ENCODE measurements at places on chromosomes 1 and 21.

- DNase-seq = no peak
Measured at GRCh38 chr1:185008838-185009237, 34.5 kb upstream of the NIBAN1 start.

DNA sequence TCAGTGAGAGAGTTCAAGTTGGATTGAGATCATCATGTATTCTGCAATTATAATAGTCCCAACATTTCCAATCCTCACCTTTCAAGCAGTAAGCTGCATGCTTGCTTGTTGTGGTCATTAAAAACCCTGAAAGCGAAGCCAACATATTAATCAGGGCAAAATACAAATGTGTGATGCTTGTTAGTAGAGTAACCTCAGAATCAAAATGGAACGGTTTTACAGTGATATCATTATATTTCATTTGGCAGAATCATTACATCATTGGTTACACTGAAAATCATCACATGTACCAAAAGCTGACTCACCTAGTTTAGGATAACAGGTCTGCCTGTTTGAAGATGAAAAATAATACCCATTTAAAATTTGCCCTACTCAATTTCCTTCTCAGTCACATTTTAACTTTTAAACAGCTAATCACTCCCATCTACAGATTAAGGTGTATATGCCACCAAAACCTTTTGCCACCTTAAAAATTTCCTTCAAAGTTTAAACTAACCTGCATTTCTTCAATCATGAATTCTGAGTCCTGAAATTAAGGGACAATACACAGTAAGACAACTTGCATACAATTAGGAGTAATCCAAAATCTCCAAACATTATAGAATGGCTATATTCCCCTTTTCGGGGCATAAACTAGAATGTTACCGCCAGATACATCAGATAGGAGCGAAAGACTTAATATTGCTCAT lies 3.5 kb downstream of the GAS5 start:
- DNase-seq = no peak

DNA sequence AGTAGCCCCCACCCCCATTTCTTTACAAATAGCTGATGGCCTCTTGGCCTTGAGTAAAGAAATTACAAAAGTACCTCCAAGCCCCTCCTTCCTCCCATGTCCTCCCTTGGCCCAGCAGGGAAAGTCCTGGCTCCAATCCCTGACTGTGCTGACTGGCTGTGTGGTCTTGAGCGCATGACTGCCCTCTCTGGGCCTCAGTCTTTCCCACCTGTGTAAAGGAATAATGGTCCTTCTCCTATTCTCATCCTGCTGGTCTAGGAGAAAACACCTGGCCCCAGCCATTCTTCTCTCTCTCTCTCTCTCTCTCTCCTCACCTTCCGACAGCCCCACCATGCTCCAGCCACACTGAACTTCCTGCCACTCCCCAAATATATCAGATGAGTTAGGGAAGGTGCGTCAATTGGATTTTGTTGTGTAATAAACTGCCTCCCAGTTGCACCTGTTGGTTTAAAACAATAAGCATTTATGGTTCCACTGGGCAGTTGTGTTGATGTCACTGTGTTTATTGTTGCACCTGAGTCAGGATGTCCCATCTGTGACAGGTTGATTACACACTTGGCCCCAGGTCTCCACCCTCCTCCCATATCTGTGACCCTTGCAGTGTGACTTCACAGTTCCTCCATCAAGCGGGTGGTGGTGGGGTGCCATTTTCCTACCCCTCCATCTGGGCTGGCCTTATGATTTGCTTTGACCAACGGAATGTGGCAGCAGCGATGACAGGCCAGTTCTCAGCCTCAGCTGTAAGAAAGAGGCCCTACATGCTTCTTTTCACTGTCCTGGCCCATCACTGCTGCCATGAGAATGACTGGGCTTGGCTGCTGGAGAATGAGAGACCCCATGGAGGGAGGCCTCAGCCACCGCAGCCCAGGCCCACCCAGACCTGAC lies 22.3 kb upstream of the LRP8 start:
- no peak for DNase-seq

- peak; percentile 82 for DNase-seq
Measured at GRCh38 chr1:81670286-81670685, 130.4 kb upstream of the ADGRL2 start.

DNA sequence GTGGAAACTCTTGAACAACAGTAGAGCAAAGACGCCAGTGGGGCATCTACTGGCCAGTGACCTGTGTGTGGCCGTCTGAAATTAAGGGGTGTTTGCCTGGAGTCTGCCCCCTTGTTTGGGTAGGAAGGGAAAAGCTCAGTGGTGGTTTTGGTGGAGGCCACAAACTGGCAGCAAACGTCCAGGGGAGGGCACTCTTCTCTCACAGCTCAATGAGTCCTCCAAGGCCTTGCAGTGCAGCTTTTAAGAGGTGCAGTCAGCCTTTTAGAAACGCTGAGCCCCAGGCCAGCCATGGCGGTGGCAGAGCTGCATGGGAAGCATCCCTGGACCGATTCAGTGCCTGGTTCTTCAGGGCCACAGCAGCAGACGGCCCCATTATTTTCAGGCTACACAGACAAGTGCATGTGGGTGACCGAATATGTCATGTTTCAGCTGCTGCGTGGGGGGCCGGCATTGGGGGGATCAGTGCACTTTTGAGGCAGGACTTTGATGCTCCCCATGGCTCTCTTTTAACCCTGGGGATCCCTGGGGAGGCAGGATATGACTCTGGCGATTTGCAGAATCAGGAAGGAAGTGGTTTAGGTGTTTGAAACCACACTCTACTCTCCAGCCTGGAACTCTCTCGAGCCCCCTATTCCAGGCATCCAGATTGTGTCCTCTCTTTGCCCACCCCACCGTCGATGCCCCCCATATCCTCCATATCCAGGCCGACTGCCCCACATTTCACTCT lies 414.0 kb downstream of the PRDM2 start:
- DNase-seq = peak; percentile 67

Data from sigmoid colon (tissue), 7 donors.